ENCODE measurements at places on chromosomes 6 and 20.

DNA sequence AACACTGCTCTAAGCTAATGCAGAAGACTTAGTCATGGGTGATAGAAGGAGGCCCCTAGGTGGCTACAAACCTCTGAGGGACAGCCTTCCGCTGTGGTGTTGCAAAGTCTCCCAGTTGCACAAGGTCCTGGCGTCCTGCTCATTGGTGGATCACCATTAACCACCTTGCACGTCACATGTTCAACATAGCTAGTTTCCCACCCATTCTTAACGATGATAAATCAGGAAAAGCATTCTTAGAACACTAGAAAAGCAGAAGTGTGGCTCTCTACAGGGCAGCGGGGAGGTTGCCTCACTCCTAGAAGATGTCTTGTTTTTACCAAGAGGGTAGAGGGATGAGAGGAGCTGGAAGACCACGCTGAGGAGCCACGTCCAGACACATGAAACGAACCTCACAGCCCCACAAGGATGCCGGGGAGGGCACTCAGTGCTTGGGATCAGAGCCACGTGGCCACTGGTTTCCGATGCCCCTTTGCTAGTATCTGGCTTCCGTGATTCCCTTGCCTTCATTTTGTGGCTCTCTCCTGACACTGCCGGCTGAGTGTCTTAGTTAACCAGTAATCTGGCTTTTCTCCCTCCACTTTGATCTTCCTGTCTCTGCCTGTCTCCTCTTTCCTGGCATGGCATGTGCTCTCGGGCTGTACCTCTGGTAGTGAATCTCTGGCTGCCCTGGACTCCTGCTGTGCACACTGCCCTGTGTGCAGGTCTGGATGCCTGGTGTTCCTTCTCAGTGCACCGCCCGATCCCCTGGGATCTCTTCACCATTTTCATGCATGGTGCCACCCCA is 91.4 kb upstream of the NEDD9 start:
- DNase-seq: no peak

- DNase-seq: no peak
Measured at GRCh38 chr6:116326996-116327395, 43.8 kb upstream of the DSE start.

- DNase-seq: no peak
Measured at GRCh38 chr20:59526242-59527225, 77.8 kb upstream of the PHACTR3 start.

GRCh38 chr6:96645106-96645505 is 82.2 kb downstream of the FHL5 start:
- DNase-seq: no peak

DNA sequence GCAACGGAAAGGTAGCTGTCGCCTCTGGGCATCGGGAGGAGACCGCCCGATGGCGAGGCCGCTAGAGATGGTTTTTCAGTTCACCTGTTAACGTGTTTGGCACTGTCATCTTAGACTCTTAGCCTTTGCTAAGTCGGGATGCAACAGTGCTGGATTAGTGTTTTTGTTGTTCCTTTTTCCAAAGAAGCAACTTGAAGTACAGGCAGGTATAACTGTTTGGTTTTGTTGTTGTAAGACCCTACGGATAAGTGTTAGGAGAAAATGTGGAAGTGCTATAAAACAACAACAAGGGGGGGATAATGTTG is 723 bp downstream of the MANEA start:
- peak; percentile 19 for DNase-seq

GRCh38 chr6:28104392-28105244 is 19.8 kb upstream of the ZSCAN16 start:
- peak; percentile 91 for DNase-seq

- peak; percentile 25 for DNase-seq
Measured at GRCh38 chr6:38676236-38676973, 26.5 kb downstream of the GLO1 start.

DNA sequence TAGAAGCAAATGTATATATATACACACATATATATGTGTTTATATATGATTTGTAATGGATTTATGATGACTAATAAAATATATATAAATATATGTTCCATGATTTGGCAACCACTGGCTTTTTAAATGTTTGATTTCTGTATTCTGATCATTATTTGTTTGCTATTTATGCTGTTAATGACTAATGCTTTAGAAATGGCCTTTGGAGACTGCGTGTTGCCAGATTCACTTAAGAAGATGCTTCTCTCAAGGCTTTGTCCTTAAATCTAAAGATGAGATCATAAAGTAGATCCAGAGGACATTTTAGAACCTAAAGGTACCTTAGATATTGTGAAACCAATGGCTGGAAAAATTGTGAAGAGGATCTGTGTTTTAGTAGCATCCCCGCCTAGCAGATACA is 116.0 kb upstream of the SUPT3H start:
- DNase-seq: no peak

- DNase-seq: no peak
Measured at GRCh38 chr6:145531032-145531431, 204.3 kb downstream of the EPM2A start.

DNA sequence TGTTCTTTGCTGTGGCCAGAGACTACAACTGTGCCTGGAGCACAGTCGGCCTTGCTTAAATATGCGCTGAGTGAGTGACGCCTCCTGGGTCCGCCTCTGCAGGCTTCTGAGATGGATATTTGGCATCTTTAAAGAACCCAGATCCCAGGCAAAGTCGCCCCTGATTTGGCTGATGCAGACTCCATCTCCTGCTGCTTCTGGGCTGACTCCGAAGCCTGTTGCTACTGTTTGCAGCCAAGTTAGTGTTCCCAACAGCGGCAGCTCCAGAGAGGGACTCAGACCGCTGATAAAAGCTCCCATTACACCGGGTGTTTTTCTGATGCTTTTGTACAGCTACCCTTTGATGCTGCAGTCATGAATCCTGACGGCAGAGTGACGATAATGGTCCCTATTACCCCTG is 83.0 kb upstream of the SULF2 start:
- DNase-seq: no peak

- no peak for DNase-seq
Measured at GRCh38 chr20:33281550-33282146, 1.4 kb upstream of the BPIFB1 start.

GRCh38 chr6:90406142-90406794 is 109.6 kb upstream of the BACH2 start:
- no peak for DNase-seq

DNA sequence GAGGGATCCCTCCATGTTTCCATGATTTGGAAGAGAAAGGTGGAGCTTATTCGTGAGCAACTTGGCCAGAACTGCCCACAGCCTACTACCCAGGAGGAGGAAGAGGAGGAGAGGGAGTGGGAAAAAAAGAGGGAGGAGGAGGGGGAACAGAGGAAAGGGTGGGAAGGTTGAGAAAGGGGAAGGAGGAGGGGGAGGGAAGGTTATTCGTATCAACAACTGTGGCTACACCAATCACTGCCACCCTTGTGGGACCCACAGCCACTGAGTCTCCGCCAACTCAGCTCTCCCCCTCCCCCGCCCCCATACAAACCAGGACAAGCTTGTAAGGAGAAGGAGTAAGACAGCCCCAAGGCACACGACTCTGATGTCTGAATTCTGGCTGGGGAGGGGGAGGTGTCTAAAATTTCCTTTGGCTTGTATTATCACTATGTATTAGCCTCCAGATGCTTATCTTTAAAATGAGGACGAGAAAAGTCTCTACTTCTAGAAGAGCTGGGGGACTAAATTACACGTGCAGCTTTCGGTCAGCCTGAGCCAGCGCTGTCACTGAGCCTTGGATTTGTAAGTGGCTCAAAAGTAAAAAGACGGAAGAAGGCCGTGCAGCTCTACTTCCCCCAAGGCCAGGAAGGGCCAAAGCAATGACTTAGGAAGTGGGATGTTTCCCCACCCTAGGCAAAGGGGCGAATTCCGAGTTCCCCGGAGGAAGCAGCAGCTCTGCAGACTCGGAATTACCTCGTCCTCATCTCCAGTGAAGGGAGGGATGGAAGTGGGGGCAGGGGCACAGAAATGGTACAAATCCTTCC is 1.0 kb downstream of the FKBP1A start:
- DNase-seq: no peak

- no peak for DNase-seq
Measured at GRCh38 chr20:1887321-1887720, 7.9 kb upstream of the SIRPA start.

- DNase-seq: no peak
Measured at GRCh38 chr6:167529444-167530335, 204.8 kb downstream of the TTLL2 start.

GRCh38 chr6:168258795-168259194 is 60.8 kb downstream of the DACT2 start:
- DNase-seq: no peak

DNA sequence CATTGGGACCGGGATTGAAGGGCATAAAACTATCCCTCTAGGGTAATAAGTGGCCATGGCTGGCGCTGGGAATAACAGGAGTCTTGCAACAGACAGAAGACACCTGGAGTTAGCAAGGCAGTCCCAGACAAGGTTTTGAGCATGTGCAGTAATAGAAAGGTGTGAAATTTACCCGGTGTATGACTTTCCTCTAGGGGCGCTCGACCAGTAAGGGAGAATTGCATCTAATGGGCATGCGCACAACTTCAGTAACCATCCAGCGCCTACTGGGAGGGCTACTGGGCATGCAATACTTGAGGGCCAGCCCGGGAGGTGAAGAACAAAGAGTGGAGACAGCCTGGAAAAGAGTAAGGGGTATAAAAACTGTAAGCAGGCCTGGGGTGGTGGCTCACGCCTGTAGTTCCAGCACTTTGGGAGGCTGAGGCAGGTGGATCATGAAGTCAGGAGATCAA is 32.7 kb downstream of the SERPINB6 start:
- DNase-seq: no peak

DNA sequence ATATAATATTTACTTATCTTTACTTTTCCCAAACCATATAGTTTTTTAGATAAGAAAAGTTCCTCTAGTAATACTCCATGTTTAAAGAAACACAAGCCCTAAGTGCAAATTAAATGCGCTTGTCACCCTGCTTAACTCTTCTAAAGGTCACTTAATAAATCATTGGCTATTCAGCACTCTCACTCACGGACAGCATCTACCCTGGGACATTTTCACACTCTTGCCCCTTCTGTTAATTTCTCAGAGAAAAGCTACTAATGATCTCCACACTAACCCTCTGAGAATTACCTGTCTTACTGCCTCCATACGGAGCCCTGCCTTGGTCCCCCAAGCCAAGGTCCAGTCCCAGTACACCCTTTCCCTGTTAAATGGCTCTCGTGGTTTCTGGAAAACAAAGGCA is 102.2 kb downstream of the NRN1 start:
- no peak for DNase-seq

DNA sequence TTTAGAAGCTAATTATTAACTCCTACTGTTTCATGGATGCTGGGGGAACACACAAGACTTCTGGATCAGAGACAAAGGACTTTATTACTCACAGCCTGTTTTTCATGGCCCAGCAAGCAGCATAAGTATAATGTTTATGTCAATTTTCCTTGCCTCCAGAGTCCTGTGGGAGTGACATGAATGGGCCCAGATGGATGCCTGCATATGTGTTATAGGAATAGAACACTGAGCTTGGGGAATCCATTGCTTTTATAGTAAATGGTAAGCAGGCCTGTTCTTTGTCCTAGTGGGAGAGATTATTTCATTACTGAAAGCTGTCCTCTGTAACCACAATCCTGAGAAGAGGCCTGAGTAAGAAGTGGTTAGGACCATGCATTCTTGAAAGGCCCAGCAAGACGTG is 25.6 kb downstream of the BLTP3A start:
- DNase-seq: no peak

DNA sequence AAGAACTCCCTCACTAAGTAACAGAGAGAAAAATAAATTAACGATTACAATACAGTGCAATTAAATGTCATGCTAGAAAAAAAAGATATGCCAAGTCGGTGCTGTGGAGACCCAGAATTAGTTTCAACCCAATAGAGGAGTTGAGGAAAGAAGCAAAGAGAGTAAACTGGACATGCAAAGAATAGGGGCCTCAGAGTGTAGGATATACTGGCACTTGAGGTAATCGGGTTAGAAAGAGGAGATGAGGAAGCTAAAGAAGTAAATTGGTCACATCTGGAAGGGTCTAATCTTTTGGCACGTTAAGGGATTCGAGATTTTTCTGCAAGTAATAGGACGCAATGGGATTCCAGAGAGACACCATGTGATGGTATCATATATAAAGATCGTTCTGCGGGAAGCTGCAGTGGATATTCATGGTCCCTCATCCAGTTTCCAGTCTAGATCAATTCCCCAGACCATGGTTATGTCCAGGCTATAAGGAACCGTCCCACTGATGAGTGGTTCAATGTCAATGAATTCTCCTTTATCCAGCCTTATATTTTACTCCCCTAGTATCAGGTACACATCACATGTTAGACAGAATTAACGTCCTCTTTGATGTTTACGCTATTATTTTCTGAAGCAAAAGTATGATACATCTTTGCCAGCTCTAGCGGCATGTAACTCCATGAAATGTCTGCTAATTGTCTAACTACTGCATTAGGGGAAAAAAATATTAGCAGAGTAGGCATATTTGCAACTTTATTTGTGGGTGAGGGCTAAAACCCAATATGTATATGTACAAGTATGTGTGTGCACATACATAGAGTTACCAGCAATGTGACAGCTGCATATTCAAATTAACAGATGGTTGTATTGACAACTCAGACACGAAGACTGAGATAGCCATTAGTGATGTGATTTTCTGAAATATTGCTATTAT is 1.1 kb upstream of the TBC1D32 start:
- DNase-seq: peak; percentile 7

DNA sequence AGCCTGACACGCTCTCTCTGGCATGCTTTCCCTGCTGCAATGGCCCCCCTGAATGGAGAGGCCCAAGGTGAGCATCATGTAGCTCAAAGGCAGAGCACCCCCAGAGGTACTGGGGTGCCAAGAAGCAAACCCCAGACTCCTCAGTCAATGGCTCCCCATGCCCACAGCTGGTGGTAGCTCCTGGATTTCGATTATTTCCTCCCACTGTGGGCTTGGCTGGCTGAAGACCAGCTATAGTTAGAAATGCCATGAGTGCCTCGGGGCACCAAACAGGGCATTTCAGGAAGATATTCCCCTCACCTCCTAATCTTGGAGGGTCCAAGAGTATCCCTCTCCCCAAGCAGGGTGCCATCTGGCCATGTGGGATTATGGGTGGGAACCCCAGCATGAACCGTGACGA is 16.8 kb downstream of the MAP1LC3A start:
- DNase-seq: no peak

GRCh38 chr20:63642527-63643247 is 10.5 kb downstream of the STMN3 start:
- DNase-seq: no peak

DNA sequence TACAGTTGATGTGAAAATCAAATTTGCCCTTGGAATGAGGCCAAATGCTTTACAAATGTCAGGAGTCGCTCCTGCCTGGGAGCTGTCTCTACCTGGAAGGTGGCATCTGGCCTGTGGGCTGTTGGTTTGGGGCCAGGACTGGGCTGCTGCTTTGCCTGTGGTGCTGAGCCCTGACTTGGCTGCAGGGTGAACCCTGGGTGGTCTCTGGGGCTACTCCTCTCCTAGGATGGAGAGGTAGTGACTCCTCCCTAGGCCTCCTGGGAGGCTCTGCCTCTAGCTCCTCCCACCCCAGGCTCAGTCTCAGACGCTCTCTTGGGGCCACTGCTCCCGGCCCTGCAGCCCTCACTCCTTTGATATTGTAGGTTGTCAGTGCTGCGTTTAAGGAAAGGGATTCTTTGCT is 47.5 kb downstream of the EFCAB8 start:
- no peak for DNase-seq

Measured in GM20000 (cell line).